Left lung (tissue), 14 donors: ENCODE measurements at places on chromosomes 4 and X.

DNA sequence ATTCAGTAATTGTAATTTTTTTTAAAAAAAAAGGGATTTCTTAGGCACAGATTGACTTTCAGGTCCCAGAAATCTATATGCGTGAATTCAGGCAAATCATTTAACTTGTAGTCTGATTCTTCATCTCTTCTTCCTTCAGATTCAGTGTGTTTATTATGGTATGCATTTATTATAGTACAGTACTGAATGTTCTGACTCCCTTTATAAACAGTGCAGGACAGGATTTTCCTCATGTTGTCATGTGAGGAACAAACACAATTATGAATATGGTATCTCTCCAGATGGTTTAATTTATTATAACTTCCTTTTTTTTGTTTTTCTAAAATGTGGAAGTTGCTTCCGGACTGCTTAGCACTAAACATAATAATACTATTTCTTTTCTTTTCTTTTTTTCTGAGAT lies 54.2 kb downstream of the RPS3A start:
- no peak for DNase-seq

DNA sequence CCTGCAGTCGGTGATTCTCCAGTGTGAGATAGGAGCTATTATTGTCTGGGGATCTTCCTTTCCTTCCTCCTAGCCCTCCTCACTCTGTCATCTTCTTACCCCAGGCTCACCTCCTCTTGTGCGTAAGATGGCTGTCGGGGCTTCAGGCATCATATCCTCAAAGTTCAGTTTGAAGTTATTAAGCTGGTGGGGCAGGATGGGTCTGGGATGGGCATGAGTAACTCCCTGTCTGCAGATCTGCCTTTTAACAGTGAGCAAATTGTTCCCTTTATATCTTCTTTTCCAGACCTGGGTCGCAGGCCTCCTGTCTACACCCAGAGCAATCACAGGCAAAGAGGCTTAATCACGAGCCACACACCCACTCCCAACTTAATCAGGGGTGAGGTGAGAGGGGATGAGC lies 900 bp upstream of the MTMR1 start:
- DNase-seq: no peak

GRCh38 chr4:142043509-142043908 lies 407.1 kb downstream of the IL15 start:
- DNase-seq: no peak

GRCh38 chr4:53055274-53055673 lies 193.2 kb downstream of the RASL11B start:
- no peak for DNase-seq

- no peak for DNase-seq
These were observed 25.3 kb upstream of the SOD3 start for GRCh38 chr4:24770032-24770584.

- DNase-seq: no peak
These were observed 40.2 kb downstream of the ABCB7 start for GRCh38 chrX:75115707-75116413.

GRCh38 chr4:185424905-185425646 lies 688 bp downstream of the UFSP2 start:
- DNase-seq: no peak

DNA sequence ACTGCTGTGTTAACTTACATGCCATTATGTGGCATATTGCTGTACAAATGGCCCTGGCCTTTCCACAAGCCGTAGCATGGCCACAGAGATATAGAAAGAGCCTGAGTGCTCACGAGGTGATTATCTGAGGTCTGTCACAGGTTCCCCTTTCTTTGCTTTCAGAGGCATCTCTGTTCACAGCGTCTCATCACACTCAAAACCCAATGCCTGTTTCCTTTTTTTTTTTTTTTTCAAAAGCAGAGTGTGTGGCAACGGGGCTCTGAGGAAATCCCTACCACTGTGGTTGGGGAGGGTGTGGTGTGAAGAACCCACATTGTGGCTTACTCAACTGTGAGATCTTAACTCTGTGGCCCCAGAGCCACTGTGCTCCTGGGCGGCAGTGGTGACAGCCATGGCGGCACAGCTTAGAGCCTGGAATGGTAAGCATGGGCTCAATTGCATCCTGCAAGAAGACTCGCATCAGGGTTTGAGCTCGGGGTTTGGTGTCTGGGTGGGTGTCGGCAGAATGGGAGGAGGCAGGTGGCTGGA lies 30.8 kb downstream of the RTL5 start:
- peak; percentile 75 for DNase-seq

DNA sequence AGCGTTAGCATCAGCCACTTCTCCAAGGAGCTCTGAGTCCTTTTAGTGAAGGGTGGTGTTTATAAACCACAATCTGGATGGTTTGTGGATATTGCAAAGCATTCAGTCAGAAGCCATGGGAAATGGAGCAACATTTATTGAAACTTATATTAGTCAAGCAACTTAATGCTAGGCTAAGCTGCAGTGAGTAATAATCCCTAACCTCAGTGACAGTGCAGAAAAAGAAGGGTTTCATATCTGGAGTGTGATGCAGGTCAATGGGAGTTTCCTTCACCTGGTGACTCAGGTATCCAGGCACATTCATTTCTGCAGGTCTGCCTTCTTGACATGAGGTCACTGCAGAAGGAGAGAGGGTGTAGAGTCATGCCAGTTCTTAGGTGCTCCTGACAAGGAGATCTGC lies 10.4 kb upstream of the DRD5 start:
- no peak for DNase-seq

DNA sequence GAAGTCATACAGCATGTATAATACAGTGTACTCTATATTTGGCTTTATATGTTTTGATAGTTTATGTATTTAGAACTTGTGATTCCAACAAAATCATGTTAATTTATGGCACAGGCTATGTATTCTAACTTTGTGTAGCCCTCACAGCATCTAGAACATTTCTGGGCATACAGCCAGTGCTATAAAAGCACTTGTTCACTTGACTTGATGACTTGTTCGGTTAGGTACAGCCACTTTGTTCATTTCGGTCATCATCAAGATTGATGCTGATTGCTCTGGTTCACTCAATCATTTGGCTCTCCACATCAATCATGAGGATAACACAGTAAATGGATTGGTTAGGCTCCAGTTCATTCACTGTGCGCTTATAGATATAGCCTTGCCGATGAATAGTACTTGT lies 97.6 kb upstream of the IRS4 start:
- no peak for DNase-seq

DNA sequence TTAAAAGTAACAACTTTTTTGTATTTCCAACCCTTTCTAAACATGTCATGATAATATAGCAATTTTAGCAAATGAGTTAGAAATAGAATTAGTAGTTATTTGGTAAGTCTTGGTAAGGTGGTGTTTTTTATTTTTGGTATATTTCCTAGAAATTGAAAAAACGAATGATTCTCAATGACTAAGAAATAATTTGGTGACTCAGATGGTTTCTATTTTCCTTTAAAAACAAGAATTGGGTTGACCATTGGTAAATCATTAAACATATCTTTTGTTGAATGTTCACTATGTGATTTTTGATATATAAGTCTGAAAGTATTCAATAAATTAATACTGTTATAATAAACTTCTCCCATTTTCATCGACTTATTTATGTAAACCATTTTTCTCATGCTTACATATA lies 206.2 kb upstream of the BANK1 start:
- no peak for DNase-seq

GRCh38 chr4:10405672-10406071 lies 51.6 kb downstream of the ZNF518B start:
- no peak for DNase-seq

- DNase-seq: no peak
These were observed 668.1 kb upstream of the CPEB2 start for GRCh38 chr4:14334166-14334565.

- no peak for DNase-seq
These were observed 3.7 kb upstream of the RAB9A start for GRCh38 chrX:13685126-13685763.

DNA sequence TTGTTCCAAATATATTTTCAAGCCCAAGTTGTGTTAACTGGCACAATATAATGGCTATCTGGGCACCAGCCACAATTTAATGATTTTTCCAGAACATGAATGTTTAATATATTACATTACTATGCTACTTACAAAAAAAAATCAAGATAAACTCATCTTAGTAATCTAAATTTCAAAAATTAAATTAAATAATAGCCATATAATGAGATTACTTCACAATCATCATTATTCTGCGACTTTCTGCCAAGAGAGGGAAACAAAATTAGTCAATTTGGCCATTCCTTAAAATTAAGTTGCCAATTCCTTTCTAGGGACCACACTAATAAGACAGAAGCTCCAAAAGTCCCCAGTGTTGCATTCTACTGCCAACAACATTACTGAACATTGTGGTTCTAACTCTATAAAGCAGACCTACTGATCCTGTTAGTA lies 7.5 kb downstream of the NEK1 start:
- no peak for DNase-seq

DNA sequence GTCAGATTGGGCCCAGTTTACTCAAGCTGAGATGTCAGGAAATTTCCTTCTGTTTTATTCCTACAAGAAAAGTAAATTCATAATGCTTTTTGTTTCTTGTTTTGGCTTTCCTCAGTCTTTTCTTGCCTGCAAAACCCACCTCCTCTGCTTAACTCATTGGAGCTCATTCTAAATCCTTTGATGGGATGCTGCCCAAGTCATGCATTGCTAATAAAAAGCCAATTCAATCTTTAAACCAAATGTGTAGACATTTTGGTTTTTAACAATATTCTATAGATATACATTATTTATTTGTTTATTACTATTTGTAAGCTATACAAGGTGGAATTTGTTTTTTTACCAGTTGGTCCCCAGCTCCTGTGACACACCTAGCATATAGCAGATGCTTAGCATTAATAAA lies 13.2 kb upstream of the PDE5A start:
- no peak for DNase-seq

DNA sequence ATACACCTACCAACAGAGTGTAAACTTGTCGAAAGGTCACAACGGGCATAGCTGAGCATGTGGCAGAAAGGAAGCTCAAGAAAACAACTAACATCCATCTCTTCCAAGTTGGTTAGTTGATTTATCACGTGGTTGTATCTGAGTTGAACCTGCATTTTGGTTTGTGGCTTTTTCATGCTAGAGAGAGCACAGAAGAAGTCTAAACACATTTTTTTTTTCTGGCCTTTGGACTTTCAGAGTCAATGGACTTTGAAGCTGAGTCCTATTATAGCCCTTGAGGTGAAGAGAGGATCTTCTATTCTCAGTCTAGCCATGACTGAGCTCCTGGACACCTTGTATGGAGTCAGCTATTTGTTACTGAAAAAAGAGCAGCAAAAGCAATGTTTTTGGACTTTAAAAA lies 150.6 kb upstream of the TRPC5 start:
- no peak for DNase-seq

GRCh38 chr4:74716436-74716765 lies 77.9 kb downstream of the BTC start:
- no peak for DNase-seq

- DNase-seq: no peak
These were observed 249.6 kb downstream of the OPHN1 start for GRCh38 chrX:68183612-68184214.

DNA sequence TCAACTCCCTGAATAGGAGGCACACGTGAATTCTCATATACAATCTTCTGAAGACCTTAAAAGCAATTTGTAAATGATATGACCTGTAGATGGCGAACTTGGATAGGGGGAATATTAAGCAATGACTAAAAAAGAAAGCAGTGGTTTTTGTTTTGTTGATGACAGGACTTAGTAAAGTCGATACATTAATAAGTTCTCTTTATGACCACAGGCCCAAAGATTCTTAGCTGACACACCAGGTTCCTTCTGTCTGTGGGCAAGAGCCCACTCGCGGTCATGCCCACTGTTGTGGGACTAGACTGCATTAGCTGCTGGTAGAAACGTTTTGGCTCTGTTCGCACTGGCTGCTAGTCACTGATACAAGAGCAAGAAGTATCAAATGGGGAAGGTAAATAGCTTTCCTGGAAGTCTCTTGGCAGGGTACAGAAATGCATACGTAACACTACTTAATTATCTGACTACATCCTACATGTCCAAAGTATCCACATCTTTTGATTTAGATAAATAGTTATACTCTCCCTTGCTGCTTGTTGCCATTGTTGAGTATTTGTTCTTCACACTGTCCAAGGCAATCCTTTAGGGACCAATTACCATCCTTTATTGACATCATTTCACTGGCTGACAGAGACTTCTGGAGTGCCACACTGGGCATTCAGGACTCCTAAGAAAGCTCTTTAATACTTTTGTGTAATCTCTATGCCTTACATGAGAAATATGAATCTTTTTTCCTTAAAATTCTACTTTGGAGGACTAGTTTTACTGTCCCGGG lies 31.0 kb downstream of the ALPK1 start:
- peak; percentile 67 for DNase-seq
